ENCODE measurements at places on chromosomes 4 and X.

GRCh38 chr4:20026456-20026855 is 225.2 kb upstream of the SLIT2 start:
- no peak for DNase-seq

DNA sequence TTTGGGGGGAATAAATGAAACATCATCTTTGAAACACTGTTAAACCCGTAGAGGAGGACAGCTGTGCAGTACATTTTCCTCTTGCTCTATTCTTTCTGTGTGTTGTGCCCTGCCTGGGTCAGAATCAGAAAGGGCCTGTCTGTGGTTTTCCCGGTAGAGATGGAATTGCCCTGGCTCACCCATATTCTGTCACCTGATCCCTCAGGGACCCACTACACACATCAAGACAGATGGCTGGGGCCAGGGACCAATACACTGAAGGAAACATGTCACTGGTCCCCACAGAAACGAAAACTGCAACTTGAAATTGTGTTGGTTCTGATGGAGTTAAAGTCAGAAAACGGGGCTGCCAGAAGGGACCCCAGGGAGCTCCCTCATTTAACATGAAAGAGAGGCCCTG is 114.9 kb downstream of the ZNF827 start:
- DNase-seq = peak; percentile 23

- DNase-seq = no peak
Observed at GRCh38 chrX:114165537-114165936, 418.3 kb upstream of the HTR2C start.

DNA sequence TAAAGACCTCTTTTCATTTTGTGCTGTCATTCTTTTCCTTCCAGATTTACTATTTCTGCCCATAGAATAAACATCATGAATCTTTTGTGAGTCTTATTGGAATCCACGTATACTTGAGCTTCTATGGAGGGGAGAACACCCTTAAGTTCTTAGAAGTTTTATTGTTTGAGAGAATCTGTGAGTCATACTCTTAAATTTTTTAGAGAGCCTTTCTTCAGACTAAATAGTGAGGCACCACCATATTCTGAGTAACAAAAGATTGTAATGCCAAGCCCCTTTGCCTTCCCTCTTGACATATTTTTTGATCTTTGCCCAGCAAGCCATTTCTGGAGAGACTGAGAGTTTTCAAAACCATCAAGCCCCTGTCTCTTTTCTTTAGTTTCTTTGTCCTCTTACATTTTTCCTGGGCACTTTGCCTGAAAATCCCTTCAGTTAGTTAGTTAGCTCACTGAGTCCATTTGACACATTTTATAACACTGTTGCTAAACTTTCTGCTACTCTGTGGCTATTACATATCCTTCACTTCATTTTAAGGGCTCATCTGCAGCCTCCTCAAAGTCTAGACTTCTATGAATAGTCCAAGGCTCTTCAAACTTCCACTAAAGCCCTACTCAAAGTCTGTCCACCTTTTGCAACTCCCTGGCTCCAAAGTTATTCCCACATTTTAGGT is 65.3 kb upstream of the NDUFC1 start:
- no peak for DNase-seq

- peak; percentile 78 for DNase-seq
Observed at GRCh38 chrX:154373340-154374306, 811 bp downstream of the FLNA start.

DNA sequence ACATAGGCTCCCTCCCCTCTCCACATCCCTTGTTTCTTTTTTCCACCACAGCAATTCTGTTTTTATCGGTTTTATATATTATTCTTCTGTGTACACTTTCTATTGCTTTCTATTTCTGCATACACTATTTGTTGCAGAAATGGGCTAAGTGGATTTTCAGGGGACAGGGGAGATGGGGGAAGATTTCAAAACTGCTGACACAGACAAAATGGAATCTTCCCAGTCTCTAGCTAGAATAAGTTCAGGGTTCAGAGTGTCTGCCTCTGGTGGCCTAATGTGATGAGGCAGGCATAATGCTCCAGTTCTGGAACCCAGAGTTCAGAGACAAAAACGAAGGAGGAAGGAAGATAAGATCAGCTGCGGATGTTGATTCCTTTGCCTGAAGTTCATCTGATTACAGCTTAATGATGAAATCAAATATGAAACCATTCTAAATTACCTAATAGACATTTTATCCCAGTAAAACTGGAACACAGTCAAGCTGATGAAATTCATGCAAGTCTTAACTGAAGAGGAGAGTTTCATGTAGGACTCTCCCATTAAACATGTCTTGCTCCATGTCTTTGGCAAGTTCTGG is 447.1 kb downstream of the AFF2 start:
- DNase-seq = no peak

GRCh38 chrX:75522565-75523431 is at the start of gene ZDHHC15:
ZDHHC15 (minus strand) TSS chrX:75523037; CDS start chrX:75523024, 13 bp downstream.
- DNase-seq = peak; percentile 78

DNA sequence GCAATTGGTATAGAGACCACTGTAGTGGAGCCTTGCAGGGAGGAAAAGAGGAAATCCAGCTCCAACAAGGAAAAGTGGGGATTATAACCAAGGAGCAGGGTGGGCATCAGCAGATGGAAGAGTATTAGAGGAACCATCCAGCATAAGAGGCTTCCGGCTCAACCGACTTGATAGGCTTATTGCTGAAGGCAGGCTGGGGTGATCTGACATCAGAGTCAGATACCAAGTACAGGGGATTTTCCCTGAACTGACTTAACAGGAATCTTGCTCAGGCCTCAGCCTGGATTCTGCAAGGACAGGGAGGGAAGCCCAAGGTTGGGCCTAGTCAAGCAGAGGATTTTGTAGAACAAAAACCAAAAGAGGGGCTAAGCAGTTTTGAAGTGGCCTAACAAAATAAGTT is 129.6 kb downstream of the DCLK2 start:
- DNase-seq = no peak

- peak; percentile 77 for DNase-seq
Observed at GRCh38 chrX:74550295-74550802, 64.1 kb downstream of the RLIM start.

GRCh38 chrX:103063191-103063845 is 653 bp downstream of the BEX1 start:
- DNase-seq = peak; percentile 54

DNA sequence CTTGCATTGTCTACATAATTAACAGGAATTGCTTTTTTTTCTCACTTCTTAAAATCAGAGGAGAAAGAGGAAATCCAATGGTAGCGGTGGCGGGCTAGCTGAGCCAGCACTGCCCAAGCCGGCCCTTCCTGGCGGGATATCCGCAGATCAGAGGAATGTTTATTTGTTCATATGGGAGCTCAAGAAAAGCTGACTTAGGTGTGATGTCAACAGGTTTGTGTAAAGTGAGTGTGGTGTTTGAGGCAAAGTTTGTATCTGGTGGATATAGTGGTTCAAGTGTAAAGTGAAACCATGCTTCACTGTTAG is 466 bp upstream of the SLC39A8 start:
- no peak for DNase-seq

DNA sequence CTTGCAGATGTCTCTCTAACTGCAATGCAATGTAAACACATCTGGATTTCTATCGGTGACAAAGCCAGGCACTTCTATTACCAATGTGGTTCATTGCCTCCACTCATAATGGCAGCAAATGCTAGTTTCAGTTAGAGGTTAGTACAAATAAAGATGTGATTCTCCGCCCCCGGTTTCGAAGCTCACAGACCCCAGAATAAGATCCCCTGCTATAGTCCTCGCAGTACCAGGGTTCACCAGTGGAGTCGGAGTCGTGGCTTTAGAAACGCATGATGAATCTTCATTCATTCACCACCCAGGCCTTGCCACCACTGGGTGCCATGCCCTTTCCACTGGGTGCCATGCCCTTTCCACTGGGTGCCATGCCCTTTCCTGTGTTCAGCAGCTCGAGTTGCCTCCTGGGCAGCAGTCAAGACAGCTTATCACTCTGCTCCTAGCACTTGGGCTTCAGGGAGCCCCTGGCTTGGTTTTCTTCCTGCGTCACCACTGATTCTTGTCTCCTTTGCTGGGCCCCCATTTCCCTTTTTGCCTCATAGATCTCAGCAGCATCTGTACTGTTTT is 3.5 kb upstream of the NAA10 start:
- DNase-seq = no peak

- no peak for DNase-seq
Observed at GRCh38 chrX:39954851-39955250, 142.9 kb downstream of the BCOR start.

- DNase-seq = no peak
Observed at GRCh38 chr4:124785645-124786044, 73.1 kb upstream of the ANKRD50 start.

DNA sequence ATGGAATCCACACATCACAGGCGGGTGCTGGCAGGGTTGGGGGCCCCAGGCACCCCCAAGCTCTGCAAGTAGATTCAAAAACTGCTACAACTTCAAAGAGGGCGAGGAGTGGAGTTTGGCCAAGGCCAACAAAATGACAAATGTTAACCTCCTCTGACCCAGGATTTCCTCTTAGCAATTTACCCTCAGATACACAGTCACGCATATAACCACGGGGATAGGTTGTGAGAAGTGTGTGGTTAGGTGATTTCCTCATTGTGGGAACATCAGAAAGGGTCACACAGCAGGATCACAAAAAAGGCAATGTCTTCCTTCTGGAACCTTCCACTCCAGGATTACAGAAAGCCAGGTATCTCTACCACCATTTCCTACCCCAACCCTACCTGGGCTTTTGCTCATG is 62.4 kb downstream of the C4orf50 start:
- DNase-seq = no peak

DNA sequence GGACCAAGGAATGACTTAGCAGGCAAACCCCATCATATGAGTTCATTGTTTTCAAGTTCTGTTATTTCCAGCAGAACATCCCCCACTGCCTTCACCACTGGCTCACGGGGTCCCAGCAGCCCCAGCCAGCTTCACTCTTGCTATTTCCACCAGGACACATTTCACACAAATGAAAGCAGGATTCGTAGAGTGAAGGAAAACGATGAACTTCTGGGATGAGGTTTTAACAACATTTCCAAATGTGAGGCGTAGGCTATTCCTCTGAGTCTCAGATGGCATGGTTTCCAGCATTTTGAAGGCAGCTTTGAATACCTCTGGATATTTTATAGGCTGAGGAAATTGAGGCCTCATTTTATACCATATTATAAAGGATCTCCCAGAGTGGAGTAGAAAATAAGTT is 32.9 kb upstream of the EGFL6 start:
- no peak for DNase-seq

DNA sequence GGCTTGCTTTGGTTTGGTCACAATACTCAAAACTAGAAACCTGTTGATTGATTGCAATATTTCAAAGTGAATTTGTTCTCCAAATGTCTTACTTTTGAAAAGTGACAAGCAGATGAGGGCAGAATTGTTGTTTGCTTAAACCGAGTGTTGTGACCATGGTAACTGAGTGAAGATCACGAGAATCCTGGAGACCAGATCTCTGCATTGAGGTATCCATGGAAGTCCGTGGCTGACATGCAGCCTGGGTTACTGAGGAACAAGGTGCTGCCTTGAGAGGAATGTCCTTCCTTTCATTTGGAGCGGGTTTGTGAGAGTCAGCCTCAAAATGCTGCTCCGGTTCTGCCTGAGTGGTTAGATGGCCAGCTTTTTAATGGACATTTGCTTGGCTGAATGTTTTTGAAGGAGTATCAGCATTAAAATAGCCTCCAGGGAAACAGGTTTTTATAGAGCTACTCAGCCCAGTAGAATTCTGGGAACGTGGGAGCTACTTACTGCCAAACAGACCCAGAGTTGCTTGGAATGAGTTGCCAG is 31.3 kb downstream of the NYX start:
- DNase-seq = no peak

- peak; percentile 60 for DNase-seq
Observed at GRCh38 chr4:138686106-138686835, 329.3 kb upstream of the NOCT start.

GRCh38 chr4:160386846-160387245 is 1284.0 kb downstream of the RAPGEF2 start:
- DNase-seq = no peak

GRCh38 chr4:124090021-124090420 is 622.5 kb downstream of the ANKRD50 start:
- DNase-seq = no peak

GRCh38 chr4:102430461-102430910 is 70.7 kb upstream of the NFKB1 start:
- DNase-seq = no peak

DNA sequence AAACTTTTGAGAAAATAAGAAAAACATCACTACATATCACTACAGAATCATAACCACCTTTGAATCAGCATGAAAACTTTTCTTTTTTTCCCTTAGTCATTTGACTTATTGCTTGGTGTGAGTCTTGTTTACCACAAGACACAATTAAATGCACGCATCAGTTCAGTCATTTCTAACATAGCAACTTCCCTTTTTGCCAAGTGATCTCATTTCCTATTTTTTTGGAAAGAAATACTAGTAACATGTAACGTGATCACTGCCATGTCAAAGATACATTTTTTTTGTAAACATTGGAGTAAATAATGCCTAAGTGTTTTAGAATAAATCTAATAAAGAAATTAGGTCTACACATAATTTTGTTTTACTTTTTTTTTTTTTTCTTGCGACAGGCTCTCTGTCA is 5.1 kb upstream of the CXCL8 start:
- no peak for DNase-seq

DNA sequence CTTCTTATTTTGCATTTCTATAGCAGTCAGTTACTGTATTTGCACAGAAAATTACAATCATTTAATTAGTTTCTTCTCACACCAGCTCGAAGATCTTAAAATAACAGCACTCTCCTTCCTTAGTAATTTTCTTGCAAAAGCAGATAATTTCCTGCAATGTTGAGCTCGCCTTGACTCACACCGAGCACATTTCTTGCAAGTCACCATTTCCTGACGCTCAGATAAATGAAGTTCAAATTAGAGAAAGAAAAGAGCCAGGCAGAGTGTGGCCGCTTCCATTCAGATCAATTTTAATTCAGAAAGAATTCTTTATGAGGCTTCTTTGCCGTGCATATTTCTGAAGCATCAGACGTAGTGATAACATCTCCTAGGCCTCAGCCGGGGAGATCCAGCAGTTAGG is 10.1 kb downstream of the SORCS2 start:
- no peak for DNase-seq

GRCh38 chr4:152700151-152700550 is 20.4 kb upstream of the TMEM154 start:
- DNase-seq = no peak

DNA sequence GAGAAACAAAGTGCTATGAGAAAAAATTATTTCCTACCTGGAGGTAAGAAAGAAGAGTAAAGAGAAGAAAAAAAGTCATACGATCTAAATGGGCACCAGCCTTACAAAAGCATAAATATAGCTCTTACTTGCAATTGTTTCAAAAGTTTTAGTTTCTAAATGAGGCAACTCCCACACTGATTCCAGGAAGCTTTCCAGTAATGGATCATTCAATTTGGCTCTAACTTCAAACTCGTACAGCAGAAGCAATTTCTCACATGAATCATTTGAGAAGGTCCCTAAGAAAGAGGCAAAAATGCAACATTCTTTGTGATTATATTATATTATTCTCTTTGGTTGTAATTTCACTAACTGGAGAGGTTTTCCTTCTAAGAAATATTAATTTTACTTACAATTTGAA is 109.9 kb downstream of the DLG3 start:
- DNase-seq = no peak

- no peak for DNase-seq
Observed at GRCh38 chrX:38061335-38061734, 55.0 kb downstream of the SYTL5 start.

GRCh38 chrX:133482056-133482952 is 67.0 kb upstream of the GPC4 start:
- DNase-seq = no peak
